ENCODE measurements at places on chromosomes 4 and X.

- no peak for DNase-seq
These were observed 26.0 kb upstream of the SLC25A5 start for GRCh38 chrX:119442286-119442685.

DNA sequence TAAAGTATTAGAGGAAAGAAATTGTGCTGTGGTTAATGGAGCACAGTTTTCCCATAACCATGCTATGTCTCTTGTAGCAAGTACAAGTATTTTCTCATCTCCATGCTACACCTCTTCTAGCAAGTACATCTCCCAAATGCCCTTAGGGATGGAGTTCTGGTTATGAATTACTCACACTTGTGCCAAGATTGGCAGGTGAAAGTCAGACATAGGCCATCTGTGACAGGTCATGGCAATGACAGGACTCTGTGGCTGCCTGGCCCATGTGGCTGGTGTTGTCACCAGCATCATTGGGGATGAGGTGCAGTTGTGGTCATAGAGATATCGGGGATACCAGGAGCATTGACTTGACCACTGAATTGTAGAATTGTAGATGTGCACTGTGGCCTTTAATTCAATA lies 310.2 kb downstream of the FAT4 start:
- DNase-seq, result no peak

DNA sequence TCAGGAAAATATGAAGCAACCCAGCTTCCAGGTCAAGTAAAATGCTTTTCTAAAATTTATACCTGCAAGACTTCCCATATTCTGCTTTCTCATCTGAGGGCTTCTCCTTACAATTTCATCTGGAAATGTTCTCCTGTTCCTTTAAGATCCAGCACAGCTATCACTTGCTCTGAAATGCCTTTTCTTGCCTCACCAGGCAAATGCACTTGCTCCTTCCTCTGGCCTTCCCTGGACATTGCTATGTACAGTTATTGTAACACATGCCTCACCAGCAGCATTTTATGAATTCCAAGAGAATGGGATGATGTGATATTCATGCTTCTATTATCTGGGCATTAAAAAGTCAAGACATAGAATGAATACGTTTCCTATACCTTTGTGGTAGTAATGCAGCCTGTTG lies 842.1 kb upstream of the INTU start:
- no peak for DNase-seq

- no peak for DNase-seq
These were observed 12.2 kb downstream of the EGFL6 start for GRCh38 chrX:13581554-13581953.

DNA sequence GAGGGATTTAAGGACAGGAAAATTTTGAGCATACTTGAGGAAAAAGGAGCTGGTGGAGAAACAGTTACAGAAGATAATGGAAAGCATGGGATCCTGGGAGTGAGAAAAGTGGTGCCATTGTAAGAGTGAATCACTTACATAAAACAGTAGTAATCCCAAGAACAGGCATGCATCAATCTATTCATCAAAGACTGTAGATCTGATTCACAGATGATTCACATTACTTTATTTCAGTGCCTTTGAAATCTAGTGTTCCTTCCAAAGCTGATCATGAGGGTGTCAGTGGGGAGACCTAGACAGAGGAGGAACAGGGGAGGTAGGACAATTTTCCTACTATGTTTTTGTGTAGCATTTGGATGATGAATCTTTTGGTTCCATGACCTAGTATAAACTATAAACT lies 102.7 kb downstream of the TAB3 start:
- no peak for DNase-seq

DNA sequence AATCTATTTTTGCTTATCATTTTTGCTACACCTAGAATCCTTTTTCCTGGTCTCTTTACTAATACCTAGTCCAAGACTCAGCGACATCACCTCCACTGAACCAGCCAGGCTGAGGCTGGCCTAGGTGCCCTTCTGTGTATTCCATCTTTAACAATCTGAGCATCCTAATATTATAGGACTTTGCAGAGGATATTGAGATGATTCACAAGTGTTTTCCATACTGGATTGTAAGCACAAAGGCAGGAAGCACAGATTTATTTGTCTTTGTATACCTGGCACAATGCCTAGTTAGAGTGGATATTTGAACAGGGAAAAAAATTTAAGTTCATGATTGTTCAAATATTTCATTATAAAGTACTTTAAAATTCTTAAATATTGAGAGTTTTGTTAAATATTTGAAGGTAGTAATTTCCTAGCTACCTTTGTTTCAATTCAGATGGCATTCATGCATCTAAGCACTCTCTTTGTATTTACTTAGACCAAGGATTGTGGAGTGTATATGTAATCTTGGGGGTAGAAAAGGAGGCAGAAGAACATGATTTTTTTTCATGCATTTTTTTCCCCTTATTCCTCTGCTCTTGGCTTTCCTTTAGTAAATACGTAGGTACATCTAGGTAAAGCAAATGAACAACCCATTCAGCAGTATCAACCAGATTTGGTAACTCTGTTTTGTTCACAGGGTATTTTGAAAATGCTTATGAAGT lies 18.4 kb downstream of the SMARCA5 start:
- DNase-seq, result no peak

GRCh38 chr4:23887989-23888388 lies 1.9 kb downstream of the PPARGC1A start:
- DNase-seq, result no peak

GRCh38 chr4:185096032-185096653 lies 46.9 kb upstream of the SLC25A4 start:
- DNase-seq, result no peak

- DNase-seq, result no peak
These were observed 215.3 kb upstream of the TTC29 start for GRCh38 chr4:147160908-147161513.

GRCh38 chr4:53484911-53485657 lies 106.2 kb downstream of the LNX1 start:
- DNase-seq, result no peak

DNA sequence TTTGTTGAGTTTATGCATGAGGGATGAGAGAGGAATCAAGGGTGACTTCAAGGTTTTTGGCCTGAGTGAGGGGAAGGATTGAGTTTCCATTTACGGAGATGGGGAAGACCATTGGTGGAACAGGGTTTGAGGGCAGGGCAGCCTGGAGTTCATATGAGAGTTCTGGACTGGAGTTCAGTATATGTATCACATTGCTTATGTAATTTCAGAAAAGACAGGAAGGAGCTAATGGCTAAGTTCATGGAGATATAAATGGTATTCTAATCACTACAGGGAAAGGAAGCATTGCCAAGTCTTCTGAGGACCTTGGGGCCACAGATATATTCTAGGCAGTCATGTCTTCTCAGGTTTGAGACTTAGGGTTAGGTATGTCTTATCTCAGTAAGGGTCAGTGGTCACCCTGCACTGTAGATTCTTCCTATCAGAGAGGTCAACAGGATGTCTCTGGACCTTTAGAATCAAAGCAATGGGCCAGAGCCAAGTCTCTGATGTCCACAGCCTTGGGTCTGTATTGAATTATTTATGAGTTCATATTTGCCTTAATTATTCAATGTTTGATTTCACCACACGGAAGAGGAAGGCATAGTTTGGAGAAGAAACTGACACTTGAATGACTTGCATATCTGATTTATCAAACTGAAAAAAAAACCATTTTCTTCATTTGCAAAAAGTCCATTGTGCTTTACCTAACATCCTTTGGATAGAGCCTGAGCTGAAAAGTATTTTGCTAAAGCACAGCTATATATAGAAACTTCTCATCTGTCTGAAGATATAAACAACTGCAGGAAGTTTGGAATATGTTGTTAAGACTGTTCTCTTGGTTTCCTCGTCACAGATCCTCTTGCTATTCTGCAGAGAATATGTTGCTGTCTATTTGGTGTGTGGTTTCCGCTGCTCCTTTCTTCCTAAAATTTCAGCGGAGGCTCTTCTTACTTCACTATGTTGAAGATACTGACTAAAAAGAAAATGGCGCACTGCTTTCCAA lies 139.5 kb downstream of the PDGFRA start:
- no peak for DNase-seq

- DNase-seq, result no peak
These were observed 262.5 kb downstream of the BCOR start for GRCh38 chrX:39835241-39835640.

DNA sequence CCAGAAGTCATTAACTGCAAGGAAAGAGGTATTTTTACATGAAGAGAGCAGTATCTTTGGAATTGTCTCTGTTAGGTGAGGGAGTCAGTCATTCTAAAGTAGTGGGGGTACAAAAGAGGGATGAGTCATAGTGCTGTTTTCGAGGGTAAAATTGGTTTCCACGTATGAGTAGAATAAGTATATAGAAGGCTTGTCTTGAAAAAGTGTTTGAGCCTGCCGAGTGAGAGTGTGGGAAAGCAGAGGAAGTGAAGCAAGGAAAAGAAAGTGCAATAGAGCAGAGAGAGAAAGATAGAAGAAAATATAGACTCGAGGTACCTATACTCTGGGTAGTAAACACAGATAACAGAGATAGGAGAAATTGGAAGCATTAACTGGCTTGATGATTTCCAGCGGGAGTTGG lies 696.4 kb downstream of the DMD start:
- no peak for DNase-seq

GRCh38 chr4:98891478-98892337 lies 37.2 kb downstream of the EIF4E start:
- DNase-seq, result no peak

DNA sequence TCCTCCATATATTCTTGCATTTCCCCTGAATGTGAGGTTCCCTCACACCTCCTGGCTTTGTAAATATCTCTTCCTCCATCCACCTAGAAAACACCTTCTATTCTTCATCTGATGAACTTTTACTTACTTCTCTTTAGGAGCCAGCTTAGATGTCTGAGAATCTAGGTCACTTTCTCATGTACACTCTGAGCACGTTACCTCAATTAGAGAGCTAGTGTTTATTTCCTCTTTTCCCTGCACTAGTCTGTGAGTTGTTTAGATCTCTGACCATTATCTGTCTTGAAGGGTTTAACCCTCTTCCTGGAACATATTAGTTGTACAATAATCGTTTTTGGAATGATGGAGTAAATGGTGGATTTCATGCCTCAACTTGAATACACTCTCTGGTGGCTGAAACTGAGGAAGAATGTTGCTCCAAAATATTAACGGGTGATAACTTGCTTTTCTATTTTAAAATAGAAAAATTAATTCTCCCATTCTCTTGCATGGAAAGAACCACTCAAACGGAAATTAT lies 8.5 kb upstream of the NEIL3 start:
- no peak for DNase-seq

DNA sequence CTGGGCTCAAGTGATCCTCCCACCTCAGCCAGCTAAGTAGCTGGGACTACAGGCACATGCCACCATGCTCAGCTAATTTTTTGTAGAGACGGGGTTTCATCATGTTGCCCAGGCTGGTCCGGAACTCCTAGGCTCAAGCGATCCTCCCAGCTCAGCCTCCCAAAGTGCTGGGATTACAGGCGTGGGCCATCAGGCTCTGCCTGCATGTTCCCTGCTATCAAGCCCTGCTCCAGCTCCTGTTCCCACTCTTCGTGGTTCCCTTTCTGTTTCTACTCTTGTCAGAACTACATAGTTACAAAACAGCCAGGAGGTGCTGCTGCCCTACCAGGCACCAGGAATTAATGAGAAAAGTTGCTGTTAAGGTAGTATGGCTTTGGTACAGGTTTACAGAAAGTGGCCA lies 8.7 kb downstream of the TIMP1 start:
- no peak for DNase-seq

- no peak for DNase-seq
These were observed 26.8 kb upstream of the ATXN3L start for GRCh38 chrX:13346646-13347045.

- no peak for DNase-seq
These were observed 22.2 kb downstream of the DTHD1 start for GRCh38 chr4:36303426-36304137.

DNA sequence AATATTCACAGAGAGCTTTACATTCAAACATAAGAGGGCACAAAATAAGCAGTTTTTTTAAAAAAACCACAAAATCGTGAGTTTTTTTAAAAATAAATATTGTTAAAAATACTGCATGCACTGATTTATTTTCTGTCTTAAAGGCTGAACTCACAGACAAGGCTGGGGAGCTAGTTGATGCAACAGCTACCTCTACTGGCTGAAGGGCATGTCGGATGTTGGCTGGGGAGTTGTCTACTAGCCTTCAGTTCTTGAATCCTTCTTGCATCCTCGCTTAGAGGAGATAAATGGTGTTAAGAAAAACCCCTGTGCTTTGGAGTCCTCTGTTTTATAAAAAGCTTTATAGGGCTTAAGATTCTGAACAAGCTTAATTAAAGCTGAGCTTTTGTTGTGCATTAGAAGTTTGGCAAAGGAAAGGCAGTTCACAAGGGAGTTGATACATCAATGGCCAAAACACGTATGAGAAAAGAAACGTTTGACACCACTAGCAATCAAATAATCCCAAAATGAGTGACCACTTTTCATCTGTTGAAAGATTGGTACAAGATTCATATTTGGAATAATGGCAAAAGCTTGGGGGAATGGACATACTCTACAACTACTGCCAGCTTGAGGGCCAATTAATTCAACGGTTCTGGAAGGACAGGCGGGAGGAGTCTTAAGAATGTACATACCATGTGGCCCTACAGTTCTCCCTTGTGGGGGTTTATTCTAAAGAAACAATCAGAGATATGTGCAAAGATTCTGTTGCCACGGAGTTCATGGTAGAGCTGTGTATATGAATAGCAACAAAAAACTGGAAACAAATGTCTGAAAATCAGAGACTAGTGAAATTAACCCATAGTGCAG lies 94.7 kb downstream of the SEL1L3 start:
- DNase-seq, result no peak

- no peak for DNase-seq
These were observed 77.7 kb downstream of the NFKB1 start for GRCh38 chr4:102578819-102579218.

GRCh38 chrX:123186801-123187200 lies 2.7 kb downstream of the GRIA3 start:
- DNase-seq, result no peak

DNA sequence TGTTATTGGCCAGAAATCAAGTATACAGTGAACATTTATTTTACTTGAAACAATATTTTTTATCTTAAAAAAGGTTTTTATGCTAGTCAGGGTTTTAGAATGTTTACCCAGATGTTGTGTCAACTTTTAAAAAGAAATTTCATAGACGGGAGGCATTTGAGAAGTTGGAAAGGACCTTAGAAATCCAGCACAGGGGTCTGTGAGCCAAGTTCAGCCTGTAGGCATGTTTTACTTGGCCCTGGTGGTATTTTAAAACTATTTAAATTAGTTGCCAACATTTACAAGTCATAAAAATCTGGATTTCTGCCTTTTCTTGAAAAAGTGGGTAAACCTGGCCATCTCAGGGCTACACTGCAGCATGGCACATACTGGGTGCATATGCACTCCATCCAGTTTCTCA lies 25.5 kb upstream of the FHL1 start:
- DNase-seq, result no peak

GRCh38 chr4:158599150-158599549 lies 72.5 kb downstream of the C4orf46 start:
- DNase-seq, result no peak

GRCh38 chr4:155510771-155511170 lies 134.0 kb upstream of the MAP9 start:
- no peak for DNase-seq
